ENCODE measurements at places on chromosomes 4 and X. TPM values are rescaled to one million over a fixed set of nuclear protein-coding genes. Genes with fewer than 3 reads are reported as not detected.

The TEX13A gene
- not detected for total RNA-seq

The ANK2 gene
- total RNA-seq = 47.2 TPM

The TMEM144 gene
- 5.7 TPM for total RNA-seq

The OTUD5 gene
- total RNA-seq = 48.8 TPM

The RASSF6 gene
- total RNA-seq = not detected

The FGF5 gene
- total RNA-seq = not detected

DNA sequence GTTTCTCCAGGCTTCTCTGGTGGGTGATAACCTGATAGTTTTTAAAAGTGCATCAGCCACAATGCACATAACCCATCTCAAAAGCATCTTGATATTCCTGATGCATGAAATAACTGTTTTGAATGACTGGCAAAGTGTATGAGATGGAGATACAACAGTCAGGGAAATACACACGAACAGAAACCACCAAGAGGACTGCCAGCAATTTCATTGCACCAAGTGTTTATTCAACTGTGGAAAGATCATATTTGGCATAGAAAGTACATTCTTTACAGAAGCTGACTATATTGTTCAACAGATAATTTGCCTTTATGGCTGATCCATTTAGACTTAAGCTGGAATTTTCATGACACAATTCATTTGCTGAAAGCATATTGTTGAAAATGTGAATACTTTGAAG lies 139.5 kb downstream of the SLIT2 start:
- no peak for DNase-seq
- no peak overlapping the region for H3K4me3 ChIP-seq
- H3K36me3 ChIP-seq = no peaks in the 10 kb centered on the region

DNA sequence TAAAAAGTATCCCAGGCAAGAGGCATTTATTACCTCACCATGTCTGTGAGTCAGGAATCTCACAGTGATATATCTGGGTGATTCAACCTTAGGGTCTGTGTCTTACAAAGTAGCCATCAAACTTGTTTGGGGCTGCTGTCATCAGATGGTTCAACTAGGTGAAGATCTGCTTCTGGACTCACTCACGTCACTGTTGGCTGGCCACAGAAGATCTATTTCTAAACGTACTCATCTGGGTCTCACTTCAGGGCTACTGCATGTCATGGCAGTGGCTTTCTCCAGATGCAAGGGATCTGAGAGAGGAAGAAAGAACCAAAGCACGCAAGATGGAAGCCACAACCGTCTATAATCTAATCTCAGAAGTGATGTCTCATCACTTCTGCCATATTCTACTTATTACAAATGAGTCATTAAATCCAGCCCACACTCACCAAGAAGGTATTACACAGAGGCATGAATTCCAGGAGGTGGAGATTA lies 267.8 kb upstream of the ANKRD50 start:
- no peaks in the 10 kb centered on the region for H3K4me1 ChIP-seq
- no peaks in the 10 kb centered on the region for H3K36me3 ChIP-seq
- DNase-seq = no peak
- peaks cover 1% of the 10 kb centered on the region for H3K27me3 ChIP-seq

GRCh38 chrX:120464411-120464810 lies 4.7 kb downstream of the LAMP2 start:
- no peak for DNase-seq
- H3K27me3 ChIP-seq = peaks cover 1% of the 10 kb centered on the region
- H3K36me3 ChIP-seq = no peaks in the 10 kb centered on the region
- no peak overlapping the region for H3K27ac ChIP-seq

DNA sequence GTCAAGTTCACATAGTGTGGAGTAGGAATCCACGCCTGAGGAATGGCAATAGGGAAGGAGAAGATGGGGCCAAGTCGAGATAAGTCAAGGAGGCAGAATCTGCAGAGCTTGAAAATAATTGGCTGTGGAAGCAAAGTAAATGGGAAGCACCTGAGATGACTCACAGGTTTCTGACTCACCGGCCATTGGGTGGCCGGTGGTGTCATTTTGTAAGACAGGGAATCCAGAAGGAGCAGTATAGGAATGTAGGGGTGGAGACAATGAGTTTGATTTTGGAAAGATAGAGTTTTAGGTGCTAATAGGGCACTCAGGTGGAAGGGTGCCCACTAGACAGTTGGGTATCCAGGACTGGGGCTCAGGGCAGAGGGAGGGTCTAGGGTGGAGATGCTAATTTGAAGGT lies 201.0 kb upstream of the MAMLD1 start:
- DNase-seq = no peak
- no peaks in the 10 kb centered on the region for H3K27me3 ChIP-seq
- no peaks in the 10 kb centered on the region for H3K36me3 ChIP-seq
- H3K4me3 ChIP-seq = no peak overlapping the region
- no peaks in the 10 kb centered on the region for H3K4me1 ChIP-seq
- H3K27ac ChIP-seq = no peak overlapping the region

GRCh38 chr4:59540311-59540710 lies 1659.8 kb upstream of the ADGRL3 start:
- H3K27ac ChIP-seq = no peak overlapping the region
- H3K4me3 ChIP-seq = no peak overlapping the region
- H3K27me3 ChIP-seq = no peaks in the 10 kb centered on the region
- no peak for DNase-seq
- no peaks in the 10 kb centered on the region for H3K4me1 ChIP-seq

GRCh38 chrX:151713849-151714248 lies 2.0 kb upstream of the FATE1 start:
- H3K4me1 ChIP-seq = peaks cover 7% of the 10 kb centered on the region
- no peak overlapping the region for H3K4me3 ChIP-seq
- no peak overlapping the region for H3K27ac ChIP-seq

GRCh38 chrX:134371133-134371532 lies 88.8 kb upstream of the HPRT1 start:
- no peak overlapping the region for H3K27ac ChIP-seq
- H3K36me3 ChIP-seq = no peaks in the 10 kb centered on the region
- peaks cover 3% of the 10 kb centered on the region for H3K27me3 ChIP-seq
- DNase-seq = no peak
- no peaks in the 10 kb centered on the region for H3K4me1 ChIP-seq

- no peaks in the 10 kb centered on the region for H3K27me3 ChIP-seq
- no peaks in the 10 kb centered on the region for H3K36me3 ChIP-seq
- H3K4me3 ChIP-seq = no peak overlapping the region
- H3K4me1 ChIP-seq = no peaks in the 10 kb centered on the region
Measured at GRCh38 chrX:127276326-127276725, 456.8 kb downstream of the PRR32 start.

- DNase-seq = peak; percentile 9
- H3K27me3 ChIP-seq = peaks cover 2% of the 10 kb centered on the region
- H3K4me3 ChIP-seq = no peak overlapping the region
Measured at GRCh38 chr4:185513489-185514181, 21.7 kb downstream of the PDLIM3 start.

DNA sequence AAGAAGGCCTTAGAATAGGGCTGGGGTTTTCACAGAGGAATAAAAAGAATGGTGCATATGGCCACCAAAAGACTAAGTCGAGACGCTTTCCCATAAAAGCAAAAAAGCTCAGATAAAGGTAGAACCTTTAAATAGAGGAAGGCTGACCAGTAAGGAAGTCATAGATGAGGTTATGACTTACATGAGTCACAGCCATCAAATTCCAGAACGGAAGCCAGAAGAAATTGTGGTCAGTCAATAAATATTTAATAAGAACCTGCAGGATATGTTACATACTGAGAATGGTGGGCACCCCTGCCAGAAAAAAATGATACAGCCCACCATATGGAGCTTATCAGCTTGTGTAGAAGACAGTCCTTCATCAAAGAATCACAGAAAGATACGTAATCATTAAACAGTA lies 120.1 kb downstream of the MANBA start:
- H3K36me3 ChIP-seq = peaks cover 4% of the 10 kb centered on the region
- no peak overlapping the region for H3K4me3 ChIP-seq
- H3K4me1 ChIP-seq = no peaks in the 10 kb centered on the region
- no peaks in the 10 kb centered on the region for H3K27me3 ChIP-seq
- H3K27ac ChIP-seq = no peak overlapping the region

DNA sequence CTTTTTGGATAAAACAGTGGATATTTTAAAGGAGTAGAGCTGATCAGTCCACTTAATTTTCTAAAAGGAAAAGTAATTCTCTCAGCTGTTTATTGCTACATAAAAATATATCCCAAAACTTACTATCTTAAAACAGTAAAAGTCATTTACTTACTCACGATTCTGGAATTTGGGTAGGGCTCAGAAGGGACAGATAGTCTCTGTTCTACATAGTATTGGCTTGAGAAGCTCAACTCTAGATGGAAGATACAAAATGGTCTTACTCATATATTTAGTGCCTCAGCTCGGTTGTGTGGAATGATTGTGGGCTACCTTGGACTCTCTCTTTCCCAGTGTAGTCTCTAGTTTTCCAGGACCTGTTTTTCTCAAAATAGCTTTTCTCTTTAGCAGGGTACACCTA lies 691.5 kb upstream of the POU3F4 start:
- H3K36me3 ChIP-seq = no peaks in the 10 kb centered on the region
- DNase-seq = no peak

DNA sequence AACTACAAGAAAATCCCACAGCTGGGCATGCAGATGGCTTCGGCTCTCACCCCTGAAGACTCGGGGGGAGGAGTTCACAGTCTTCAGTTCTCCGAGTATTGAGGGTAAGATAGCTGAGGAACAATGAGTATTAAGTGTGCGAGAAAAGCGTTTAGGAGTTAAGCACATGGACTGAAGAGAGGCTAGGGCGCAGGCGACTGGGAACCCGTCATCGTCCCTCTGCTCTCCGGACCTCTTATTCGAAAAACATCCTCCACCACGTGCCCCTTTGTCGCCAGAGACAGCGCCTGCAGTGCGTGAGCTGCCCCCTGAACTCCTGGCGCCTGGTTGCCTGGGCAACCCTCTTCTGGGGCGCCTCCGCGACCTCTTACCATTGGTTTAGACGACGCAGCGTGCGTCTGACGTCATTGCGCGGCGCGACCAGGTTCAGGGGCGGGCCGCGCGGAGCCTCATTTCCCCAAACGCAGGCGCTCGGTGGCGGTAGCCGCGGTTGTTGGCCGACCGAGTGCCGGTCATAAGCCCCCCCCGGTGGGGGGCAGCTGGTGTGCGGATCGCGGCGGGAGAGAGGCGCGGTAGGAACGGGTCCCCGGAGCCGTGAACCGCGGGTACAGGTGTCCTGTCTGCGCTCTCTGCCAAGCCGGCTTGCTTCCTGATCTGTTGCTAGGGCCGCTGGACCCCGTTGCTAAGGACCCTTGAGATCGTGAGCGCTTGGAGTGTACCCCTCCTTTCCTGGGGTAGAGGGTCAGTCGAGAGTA lies at the start of gene PACRGL:
Gene PACRGL, plus strand, starts transcription at position 452 of the 755 bp plus-strand sequence. CDS start 4,024 bp downstream, outside the sequence.
- H3K4me1 ChIP-seq = peaks cover 6% of the 10 kb centered on the region
- H3K4me3 ChIP-seq = peak within 1 kb of the TSS; percentile 96
- H3K36me3 ChIP-seq = no peaks in the 10 kb centered on the region
- H3K27ac ChIP-seq = peak within 1 kb of the TSS; percentile 93
- peak; percentile 91 for DNase-seq

GRCh38 chr4:12724510-12724909 lies 759.6 kb downstream of the RAB28 start:
- peaks cover 3% of the 10 kb centered on the region for H3K4me1 ChIP-seq
- H3K36me3 ChIP-seq = no peaks in the 10 kb centered on the region
- DNase-seq = no peak

DNA sequence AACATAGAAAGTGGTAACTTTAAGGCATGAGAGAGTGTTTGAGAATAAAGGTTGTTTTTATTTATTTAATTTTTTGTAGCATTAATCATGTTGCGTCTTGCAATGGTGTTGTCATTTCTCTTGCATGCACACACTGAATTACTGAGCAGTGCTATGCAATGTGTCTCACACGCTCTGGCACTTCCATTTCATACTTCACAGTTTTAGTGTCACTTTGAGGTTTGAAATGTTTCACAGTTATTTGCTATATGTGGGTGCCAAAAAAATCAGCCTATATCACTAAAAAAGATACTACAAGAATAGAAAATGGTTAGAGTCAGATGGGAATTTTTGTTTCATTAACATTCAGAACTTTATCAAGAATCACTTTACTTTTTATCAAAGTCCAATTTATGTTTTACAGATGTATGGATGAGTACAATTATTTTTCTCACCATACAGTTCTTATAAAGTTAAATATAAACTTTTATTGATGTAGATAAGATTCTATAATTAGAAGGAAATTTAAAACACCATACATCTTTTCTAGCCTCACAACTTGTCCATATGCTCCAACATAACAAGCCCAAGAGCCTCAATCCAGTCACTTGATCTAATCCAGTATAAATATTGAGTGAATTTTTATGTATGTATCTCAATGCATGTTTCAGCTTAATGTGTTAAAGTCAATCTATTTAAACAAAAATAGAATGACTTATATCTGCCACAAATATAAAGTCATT lies 114.0 kb downstream of the IQCM start:
- no peak overlapping the region for H3K4me3 ChIP-seq
- DNase-seq = no peak
- no peaks in the 10 kb centered on the region for H3K36me3 ChIP-seq
- H3K27me3 ChIP-seq = no peaks in the 10 kb centered on the region
- no peak overlapping the region for H3K27ac ChIP-seq

GRCh38 chr4:23903859-23904438 lies 14.1 kb upstream of the PPARGC1A start:
- H3K36me3 ChIP-seq = no peaks in the 10 kb centered on the region
- H3K4me1 ChIP-seq = no peaks in the 10 kb centered on the region
- DNase-seq = no peak
- H3K27me3 ChIP-seq = no peaks in the 10 kb centered on the region

DNA sequence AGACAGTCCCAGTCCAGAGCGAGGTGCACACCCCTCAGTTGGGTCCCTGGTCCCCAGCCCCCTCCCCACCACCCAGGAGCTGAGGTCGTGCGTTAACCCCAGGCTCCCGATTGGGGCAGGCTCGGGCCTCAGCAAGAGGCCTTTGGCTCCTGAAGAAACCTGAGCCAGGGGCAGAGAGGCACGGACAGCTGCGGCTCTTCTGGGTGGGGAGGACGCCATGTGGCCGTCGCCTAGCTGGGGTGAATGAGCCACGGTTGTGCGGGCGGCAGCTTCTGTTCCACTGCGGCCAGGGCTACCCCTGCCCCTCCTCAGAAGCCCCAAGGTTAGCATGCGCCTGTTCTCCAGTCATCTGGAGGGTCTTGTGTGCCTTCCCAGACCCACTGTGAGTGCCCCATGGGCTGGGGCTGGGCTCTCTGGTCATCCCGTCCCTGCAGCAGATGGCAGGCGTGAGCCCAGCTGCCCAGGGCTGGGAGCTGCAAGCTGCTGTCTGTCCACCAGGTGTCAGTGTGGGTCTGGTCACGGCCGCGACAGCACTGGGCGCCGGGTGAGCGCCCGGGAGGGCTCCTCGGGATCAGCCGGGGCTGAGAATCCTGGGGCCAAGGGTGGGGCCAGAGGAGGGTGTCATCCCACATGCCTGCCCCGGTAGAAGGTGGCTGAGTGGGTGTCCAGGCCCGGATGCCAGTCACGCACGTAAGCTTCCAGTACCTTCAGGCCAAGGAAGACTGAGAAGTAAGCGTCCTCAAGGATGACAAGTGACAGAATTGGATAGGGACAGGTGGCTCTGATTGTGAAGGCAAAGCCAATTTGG lies 21.9 kb downstream of the ATP2B3 start:
- H3K27me3 ChIP-seq = peaks cover 6% of the 10 kb centered on the region
- no peak overlapping the region for H3K27ac ChIP-seq
- no peaks in the 10 kb centered on the region for H3K36me3 ChIP-seq
- H3K4me1 ChIP-seq = no peaks in the 10 kb centered on the region
- no peak overlapping the region for H3K4me3 ChIP-seq
- peak; percentile 80 for DNase-seq
